Esophagus mucosa (tissue), 1 donor: ENCODE measurements at places on chromosomes 5 and 9.

GRCh38 chr5:87048156-87048555 is 219.5 kb upstream of the RASA1 start:
- no peak for ATAC-seq

- peak; percentile 33 for ATAC-seq
These were observed 831.8 kb downstream of the TAF11L14 start for GRCh38 chr5:18465833-18466681.

DNA sequence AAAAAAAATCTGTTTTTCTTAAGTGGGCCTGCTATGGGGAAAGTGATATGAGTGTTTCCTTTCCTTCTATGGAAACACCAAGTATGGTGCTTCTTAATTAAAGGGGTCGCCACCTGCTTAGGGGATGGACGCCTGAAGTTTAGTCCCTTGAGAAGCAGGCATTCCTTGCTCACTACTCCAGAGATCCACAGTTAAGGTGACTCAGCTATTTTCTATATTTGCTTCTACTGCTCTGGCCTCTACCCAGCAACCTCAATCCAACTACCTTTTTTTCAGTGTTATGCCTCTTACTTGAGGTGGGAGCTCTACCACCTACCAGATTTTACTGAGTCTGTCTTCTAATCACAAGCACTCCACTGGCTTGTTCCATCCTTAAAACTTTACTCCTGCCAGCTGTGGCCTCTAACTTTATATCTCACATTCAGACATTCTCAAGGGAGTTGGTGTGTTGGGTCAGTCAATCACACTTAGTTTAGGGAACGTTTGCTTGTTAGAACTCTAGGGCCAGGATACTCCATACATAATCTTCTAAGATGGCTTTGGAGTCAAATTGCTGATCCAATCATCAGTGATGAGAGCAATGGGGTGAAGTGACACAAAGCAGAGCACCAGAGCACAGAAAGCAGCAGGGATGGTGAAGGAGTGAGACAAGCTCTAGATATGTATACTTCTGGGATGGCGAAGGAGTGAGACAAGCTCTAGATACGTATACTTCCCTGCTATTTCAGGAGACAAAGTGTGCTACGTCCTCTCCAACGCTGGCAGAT is 708.1 kb downstream of the EFNA5 start:
- ATAC-seq: no peak

GRCh38 chr9:131640438-131641137 is 95.3 kb downstream of the PRRT1B start:
- ATAC-seq: no peak

DNA sequence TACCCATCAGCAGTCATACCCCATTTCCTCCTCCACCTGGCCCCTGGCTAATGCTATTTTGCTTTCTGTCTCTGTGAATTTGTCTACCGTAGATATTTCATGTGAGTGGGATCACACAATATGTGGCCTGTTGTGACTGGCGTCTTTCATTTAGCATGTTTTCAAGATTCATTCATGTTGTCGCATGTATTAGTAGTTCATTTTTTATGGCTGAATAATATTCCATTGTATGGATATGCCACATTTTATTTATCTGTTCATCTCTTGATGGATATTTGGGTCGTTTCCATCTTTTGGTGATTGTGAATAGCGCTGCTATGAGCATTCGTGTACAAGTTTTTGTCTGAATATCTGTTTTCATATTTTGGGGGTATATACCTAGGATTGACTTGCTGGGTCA is 33.9 kb downstream of the PSD2 start:
- ATAC-seq: no peak

- no peak for ATAC-seq
These were observed 4.7 kb upstream of the VAV2 start for GRCh38 chr9:133996531-133997520.

DNA sequence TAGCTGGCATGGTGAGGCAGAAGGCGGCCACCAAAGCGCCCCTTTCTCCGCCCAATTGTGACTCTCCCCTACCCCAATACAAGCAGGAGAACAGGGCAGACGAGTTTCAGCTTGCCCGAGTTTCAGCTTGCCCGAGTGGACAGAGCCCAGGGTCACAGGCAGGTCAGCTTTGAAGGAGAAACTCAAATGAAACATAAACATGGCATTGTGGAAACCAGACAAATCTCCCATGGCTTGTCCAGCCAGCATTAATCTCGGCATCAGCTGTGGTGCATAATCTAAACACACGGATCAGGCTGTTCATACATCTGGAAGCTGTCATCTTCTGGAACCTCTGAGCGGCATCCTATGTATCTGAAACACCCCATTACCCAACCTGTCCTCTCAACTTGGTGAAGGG is 16.9 kb downstream of the PTCH1 start:
- no peak for ATAC-seq

DNA sequence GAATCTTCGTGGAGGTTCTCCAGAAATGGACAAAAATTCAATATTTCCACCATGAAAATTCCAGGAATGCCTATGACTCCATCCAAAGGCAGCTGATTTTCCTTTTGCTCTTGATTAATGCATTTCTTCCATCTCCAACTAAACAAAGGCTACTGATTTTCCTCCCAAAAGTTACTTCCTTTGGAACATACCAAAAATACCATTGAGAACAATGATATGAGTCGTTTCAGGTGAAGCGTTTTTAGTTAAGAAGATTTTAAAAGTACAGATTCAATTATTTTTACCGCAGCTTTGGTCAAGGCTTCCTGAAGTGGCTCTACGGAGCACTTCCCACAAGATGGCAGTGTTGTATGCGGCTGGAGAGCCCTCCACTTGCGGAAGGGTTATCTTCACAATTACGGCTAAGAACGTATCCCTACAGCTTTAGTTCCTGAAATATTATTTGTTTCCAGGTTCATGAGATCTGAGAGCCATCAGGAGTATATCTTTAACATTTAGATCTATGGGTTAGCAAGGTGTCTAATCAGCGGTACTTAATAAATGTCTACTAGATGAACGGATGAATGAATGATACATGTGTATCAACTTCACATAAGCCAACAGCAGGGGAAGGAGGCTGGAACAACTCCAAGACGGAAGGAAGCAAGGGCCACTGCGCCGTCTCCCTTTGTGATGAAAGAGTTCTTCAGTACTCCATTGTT is 35.9 kb upstream of the ARSB start:
- peak; percentile 74 for ATAC-seq

DNA sequence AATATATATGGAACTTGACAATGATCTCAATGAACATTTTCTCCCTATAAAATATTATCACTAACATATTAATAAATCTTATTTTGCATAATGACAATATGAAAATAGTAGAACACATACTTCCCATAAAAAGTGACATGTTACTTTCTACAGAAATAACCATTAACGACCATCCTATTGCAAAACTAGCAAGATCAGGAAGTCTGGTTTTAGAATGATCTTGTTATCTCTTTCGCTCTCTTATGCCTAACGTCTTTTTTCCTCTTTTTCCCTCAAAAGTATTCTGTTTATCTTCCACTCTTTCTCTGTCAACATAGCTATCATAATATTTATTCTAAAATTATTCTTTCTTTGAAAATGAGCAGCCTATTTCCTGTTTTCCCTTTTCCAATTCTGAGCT is 21.6 kb upstream of the C5orf46 start:
- ATAC-seq: no peak

- ATAC-seq: no peak
These were observed 25.9 kb upstream of the MSANTD3 start for GRCh38 chr9:100401042-100401441.

DNA sequence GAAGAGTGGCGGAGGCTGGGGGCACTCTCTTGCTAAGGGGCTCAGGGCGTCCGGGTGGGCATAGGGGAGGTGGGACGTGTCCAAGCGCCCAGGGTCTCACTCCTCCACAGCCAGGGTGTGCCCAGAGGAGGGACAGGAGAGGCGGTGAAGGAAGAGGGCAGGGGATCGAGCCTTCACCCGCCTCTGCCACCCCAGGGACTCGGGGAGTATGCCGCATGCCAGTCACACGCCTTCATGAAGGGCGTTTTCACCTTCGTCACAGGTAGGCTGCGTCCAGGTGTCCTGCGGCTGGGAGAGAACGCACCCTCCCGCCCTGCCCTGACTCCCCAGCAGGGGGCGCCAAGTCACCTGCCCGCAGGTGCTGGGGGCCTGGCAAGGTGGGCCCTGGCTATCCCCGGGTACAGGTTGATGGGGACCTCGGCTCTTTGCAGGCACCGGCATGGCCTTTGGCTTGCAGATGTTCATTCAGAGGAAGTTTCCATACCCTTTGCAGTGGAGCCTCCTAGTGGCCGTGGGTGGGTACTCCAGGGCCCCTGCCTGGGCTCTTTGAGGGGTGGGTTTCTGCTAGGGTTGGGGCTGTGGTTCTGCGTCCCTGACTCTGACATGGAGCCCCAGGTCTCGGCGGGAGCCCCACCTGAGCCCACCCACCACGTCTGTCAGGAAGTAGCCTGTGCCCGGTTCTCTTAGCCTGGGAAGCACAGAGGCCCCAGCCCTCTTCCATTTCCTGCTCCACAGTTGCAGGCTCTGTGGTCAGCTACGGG is 552 bp downstream of the TMEM141 start:
- ATAC-seq: peak; percentile 66

DNA sequence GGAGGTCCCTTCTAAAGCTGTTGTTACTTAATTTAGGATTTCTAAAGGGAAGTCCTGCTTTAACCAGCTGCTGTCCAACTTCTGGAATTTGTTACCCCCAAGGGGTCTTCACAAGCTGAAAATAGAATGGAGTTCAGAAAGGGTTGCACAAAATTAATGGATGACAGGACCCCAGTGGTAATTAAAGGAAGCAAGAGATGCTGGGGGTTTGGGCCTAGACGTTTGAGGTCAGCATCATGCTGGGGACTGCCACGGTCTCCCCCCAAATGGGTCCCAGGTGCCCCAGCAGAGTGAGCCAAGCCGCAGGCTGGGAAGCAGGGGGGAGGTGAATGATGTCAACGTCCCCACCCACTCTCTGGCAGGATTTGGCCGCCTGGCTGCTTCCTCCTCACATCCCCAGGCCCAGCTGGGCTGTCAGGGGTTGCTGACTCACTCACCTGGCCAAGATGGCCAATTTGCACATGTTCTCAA is 97.5 kb upstream of the ARAP3 start:
- no peak for ATAC-seq

GRCh38 chr5:112923148-112923917 is 1.3 kb upstream of the REEP5 start:
- ATAC-seq: no peak

GRCh38 chr5:66209350-66209749 is 65.2 kb downstream of the SREK1 start:
- ATAC-seq: peak; percentile 86

DNA sequence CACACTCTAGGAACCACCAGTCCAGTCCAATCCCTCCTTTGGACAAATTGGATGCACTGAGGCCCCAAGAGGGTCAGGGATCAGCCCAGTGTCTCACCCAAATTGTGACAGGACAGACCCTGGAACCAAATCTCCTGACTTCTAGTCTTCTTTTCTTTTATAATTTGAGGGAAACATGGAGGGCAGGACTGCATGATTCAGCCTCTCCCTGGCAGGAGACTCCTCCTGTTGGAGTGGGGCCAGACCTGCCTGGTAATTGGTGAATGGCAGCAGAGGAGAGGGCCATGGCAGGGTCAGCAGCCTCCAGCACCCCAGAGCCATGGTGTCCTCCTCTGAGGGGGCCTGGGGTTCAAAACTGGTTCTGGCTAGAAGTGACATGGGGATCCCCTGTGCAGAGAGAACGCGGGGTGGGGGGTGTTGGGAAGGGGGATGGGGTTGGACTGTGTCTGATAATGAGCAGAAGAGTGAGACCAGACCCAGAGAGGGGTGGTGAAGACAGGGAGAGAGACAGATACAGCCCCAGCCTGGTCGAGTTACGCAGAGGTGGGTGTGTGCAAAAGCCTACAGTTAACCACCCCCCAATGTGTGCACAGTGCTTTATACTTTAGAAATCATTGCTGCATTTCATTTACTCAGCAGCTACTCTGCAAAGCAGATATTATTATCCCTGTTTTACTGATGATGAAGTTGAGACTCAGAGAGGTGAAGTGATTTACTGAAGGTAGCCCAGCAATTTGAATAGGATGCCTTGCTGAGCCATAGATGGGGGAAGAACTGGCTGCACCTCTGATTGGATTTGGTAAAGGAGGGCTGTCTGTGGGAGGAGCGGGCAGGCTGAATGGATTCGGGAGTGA is 3.8 kb upstream of the SYNPO start:
- peak; percentile 32 for ATAC-seq

- no peak for ATAC-seq
These were observed 155.6 kb downstream of the EPB41L4A start for GRCh38 chr5:112263469-112263868.

DNA sequence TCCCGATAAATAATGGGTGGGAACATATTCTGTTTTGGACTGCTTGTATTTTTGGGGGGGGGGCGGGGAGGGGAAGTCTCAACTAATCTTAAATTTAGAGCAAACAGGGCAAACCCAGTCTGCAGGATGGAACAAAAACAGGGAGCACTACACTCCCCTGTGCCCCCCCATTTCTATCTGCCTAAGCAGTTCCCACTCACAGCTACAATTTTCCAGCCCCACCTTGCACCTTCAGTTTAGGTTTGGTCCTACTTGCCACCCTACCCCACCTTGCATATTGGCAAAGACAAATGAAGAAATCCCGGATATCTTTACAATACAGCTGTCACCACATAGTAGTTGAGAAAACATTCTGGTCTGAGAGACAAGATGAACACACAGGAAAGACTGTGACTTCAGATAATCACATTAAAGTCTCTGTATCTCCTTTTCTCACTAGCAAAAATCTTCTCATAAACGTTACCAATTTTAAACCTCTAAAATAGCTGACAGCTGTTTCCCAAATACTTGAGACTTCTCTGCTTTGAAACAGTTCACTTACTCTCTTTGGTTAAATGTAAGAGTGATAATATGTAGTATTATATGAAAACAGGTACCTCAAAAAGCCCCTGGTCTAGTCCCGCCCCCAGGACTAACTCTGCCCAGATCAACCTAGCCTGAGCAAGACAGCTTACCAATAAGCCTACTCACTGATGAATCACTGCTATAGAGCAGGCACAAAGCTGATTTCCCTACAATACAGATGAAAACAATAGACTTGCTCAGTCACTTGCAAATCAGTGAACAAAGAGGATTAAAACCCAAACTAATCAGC is 5.2 kb upstream of the RAPGEF6 start:
- ATAC-seq: peak; percentile 83

DNA sequence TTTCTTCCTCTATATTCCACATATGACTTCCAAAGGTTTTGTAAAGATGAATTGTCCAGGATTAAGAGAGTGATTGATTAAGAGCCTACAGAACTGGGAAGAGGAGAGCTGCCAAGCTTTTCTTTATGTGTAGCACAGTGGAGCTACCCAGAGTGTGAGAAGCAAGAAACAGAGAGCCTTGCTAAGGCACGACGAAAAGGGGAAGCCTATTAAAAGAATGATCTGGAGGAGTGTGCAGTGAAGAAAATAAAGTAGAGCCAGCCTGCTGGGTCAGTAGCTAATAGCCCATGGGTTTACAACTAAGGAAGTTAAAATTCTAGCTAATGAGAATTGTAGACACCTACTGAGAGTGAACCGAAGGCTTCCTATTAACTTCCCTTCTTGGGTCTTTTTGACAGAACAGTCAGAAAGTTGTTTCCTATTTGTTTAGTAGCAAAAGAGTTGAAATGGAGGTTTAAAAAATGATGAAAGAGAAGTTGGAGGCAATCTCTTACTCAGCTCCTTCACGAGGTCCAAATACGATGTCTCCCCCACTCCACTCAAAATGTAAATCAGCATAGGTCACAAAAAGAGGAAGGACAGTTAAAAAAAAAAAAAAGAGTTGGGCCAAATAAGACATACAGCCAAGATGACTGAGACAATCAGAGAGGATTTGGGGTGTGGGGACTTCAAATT is 957 bp upstream of the PRR16 start:
- no peak for ATAC-seq

- no peak for ATAC-seq
These were observed 103.9 kb downstream of the LHFPL2 start for GRCh38 chr5:78544561-78545201.

GRCh38 chr5:142915813-142916424 is 145.7 kb downstream of the ARHGAP26 start:
- no peak for ATAC-seq

- ATAC-seq: no peak
These were observed 5.4 kb upstream of the ABO start for GRCh38 chr9:133280392-133280791.
